ENCODE measurements at places on chromosomes 6 and 20. TPM values are rescaled to one million over a fixed set of nuclear protein-coding genes. Genes with fewer than 3 reads are reported as not detected.
A peak's percentile ranks its signal among the peaks of the same experiment; 100 is the strongest.

DNA sequence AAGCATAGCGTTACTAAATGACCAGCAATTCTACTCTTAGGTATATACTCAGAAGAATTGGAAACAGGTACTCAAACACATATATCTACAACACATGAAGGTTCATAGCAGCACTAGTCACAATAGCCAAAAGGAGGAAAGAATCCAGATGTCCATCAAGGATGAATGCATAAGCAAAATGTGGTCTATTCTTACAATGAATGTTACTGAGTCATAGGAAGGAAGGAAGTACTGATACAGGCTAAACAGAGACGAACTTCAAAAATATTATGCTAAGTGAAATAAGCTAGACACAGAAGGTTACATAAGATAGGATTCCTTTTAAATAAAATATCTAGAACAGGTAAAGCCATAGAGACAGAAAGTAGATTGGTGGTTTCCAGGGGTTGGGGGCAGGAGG lies 93.5 kb downstream of the MAP3K7 start:
- no peak for DNase-seq

- no peak for DNase-seq
Measured at GRCh38 chr6:158545043-158545966, 14.6 kb upstream of the TMEM181 start.

Gene OXT
- not detected for total RNA-seq

Gene PKIG
- total RNA-seq = 77.6 TPM

Gene SCRT2
- not detected for total RNA-seq

Gene PTP4A1
- total RNA-seq = 44.7 TPM

- DNase-seq = peak; percentile 89
Measured at GRCh38 chr6:148144917-148145521, 197.6 kb upstream of the SASH1 start.

- peak; percentile 81 for DNase-seq
Measured at GRCh38 chr6:2848851-2849250, 7.2 kb upstream of the SERPINB1 start.

DNA sequence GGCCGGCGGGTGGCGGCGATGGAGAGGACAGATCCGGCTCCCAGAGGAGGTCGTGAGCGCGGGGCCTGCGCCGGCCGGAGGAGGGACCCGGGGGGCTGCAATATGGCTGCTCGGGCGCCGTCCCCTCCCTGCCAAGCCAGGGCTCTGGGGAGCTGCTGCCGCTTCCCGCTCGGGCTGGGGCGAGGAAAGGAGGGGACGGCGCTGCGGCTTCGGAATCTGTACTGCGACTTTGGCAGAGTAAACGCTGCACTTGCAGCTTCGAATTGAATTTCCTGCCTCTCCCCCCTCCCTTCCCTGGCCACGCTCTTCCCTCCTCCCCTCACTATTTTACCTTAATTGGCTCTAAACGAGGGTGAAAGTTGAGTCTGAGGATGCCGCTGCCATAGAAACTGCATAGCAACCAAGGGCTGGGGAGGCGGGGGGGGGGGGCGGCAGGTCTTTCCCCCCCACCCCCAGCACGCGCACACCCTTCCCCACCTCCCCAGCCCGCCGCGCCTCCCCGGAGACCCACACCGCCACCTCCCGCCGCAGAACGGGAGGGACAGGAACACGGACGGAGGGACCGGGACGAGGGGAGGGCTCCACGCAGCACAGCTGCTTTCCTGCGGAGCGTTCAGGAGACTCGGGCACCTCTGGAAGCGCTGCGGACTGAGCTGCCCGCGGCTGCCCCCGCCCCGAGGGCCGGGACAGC lies 93.9 kb downstream of the RNASET2 start:
- DNase-seq = peak; percentile 87

Gene NHSL1
- 16.3 TPM for total RNA-seq

DNA sequence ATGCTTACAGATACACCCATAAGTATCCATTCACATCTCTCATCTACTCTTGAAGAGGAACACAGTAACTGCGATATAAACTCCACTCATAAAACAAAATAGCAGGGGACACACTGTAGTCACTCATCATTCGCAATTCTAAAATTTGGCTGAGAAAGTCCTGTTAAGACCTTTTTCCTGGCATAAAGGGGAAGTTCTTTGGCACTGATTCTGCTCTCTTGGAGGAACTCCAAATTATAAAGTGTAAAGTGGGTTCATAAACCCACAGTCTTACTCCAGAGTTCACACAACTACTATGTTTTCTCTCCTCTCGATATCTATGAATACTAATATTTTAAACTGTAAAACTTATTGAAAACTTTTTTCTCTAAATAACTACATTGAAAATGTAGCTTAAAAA lies 80.6 kb downstream of the ADGB start:
- no peak for DNase-seq

Gene EEF1A2
- 12.1 TPM for total RNA-seq

Gene MOG
- 0.45 TPM for total RNA-seq

- DNase-seq = peak; percentile 85
Measured at GRCh38 chr6:4732691-4733315, 43.4 kb upstream of the CDYL start.

Gene ELMO2
- 44.8 TPM for total RNA-seq

Gene SUMO4
- 0.97 TPM for total RNA-seq

Gene FAM162B
- total RNA-seq = 0.79 TPM

GRCh38 chr20:38173237-38174156 lies 8.4 kb upstream of the TGM2 start:
- no peak for DNase-seq

GRCh38 chr20:5390720-5391119 lies 74.0 kb upstream of the PROKR2 start:
- no peak for DNase-seq

GRCh38 chr6:168582571-168582981 lies 141.6 kb downstream of the SMOC2 start:
- no peak for DNase-seq

GRCh38 chr6:161835500-161836215 lies 561.8 kb upstream of the AGPAT4 start:
- DNase-seq = peak; percentile 50

DNA sequence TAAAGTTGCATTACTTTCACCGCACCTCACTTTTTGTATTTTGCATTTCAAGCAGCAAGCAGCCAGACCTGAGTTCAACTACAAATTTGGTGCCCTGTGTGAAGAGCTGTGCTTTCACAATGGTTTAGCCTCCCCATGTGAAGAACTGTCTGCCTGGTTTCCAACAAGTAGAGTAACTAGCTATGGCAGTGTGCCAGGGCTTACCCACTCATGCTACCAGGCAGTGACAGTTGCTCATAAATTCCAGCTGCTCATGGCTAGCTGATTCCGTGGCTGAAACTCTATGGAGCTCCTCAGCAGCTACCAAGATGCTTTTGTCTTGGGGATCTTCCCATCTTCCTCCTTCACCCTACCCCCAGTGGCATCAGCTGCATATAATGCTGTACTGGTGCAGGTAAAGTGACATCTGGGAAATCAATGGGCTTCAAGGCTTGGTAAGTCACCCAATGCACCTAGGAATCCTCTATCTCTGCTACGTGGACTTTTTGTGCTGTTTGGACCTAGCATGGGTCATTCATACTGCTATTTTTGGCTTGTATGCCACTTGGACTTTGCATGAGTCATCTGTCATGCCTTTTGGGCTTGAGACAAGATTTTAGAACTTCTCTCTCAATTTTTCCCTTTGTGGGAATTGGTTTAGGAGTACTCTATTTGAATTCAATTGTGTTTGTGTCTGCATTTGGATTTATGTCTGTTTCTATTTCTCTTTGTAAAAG lies 176.5 kb upstream of the GJE1 start:
- no peak for DNase-seq

DNA sequence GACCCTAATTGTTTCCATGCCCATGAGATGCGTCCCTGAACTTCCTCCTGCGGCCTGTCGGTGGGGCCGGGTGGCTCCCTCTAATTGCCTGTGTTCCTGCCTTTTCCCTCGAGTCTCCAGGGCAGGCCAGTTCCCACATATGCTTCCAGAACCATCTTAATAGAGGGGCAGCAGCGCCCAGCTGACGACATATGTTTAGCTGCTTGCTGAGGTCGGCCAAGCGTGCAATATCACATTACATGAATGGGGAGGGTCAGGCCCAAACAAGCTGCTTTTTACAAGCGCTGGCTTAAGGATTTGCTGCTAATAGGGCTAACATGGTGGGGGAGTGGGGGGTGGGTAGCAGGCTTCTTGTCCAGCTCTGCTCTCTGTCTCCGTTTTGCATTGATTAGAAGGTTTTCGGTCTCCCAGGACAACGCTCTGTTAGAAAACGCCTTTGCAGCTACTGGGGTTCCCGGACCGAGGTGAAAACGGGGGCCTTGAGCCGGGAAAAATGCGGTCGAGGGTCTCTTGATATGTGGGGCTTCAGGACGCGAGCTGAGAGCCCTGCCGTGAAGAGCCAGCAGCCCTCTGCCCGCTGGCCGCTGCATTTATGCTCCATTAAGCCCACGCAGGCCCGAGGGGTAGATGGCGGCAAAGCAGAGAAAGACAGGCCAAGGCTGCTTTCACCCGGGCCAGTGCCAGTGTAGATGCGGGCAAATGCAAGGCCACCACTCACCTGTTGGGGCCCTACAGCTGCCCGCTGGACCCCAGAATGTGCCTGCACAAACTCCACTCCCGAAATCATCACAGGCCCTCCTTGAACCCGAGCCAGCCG lies 308.5 kb downstream of the BMP7 start:
- DNase-seq = peak; percentile 76

Gene KIF25
- 1.3 TPM for total RNA-seq

DNA sequence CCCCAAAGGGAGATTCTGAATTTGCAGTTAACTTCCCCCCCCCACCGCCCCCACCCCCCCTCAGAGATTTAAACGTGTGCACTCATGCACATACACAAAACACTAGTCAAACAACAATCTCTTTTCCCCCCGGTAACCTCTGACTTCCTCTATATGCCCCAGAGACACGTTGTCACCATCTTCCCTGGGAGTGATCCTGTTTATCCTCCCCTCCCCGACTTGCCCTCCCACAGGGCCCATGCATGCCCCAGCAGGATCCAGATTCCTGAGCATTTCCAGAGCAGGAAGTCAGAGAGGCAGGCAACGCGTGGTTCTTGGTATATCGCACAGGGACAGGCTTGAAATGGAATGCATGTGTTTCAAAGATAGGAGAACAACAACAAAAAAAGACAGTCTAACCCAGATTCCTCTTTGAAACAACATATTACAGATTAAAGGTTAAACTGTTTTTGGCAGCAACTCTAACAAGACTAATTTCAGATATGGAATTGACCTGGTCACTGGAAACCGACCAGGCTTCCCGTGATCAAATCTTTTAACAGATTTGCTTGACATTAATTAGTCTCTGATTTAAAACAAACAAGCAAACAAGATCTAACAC lies 1.3 kb downstream of the BLCAP start:
- DNase-seq = peak; percentile 94

DNA sequence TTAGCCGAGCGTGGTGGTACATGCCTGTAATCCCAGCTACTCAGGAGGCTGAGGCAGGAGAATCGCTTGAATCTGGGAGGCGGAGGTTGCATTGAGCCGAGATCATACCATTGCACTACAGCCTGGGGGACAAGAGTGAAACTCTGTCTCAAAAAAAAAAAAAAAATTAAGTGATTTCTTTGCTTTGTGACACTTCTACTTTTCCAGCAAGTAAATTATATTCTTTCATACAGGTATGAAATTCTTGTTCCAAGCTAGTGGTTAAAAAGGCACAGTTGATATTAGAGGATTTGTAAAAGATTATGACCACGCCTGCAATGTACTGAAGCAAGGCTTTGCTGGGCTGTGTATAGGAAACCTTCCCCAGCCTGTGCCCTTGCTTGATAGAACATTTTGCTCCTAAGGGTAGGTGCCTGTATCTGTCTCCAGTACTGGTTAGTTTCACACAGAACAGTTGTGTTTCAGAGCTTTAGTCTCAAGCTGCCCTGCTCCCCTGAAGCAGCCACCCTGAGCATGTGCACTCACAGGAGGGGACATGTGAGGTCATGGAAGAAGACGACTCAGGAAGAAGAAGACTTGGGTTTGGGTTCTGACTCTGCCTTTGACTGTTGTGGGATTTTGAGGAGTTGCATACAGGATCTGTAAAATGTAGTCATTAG lies 10.2 kb downstream of the PTPN1 start:
- no peak for DNase-seq

GRCh38 chr6:296151-297122 lies 4.2 kb downstream of the DUSP22 start:
- peak; percentile 41 for DNase-seq

Gene KCNS1
- 0.34 TPM for total RNA-seq

Gene BEND3
- total RNA-seq = 28.4 TPM

Gene PSORS1C2
- total RNA-seq = not detected

Gene PEX3
- total RNA-seq = 11.4 TPM

- no peak for DNase-seq
Measured at GRCh38 chr6:136063096-136063495, 187.0 kb downstream of the MTFR2 start.

Gene MROH8
- 2.8 TPM for total RNA-seq

- DNase-seq = no peak
Measured at GRCh38 chr20:38032585-38033329, 499 bp downstream of the TTI1 start.

- DNase-seq = no peak
Measured at GRCh38 chr6:152351110-152351509, 286.1 kb downstream of the SYNE1 start.

GRCh38 chr20:53707371-53708055 lies 113.9 kb upstream of the ZNF217 start:
- DNase-seq = no peak

Gene ORC3
- total RNA-seq = 48.7 TPM

Gene POPDC3
- total RNA-seq = 9.9 TPM

DNA sequence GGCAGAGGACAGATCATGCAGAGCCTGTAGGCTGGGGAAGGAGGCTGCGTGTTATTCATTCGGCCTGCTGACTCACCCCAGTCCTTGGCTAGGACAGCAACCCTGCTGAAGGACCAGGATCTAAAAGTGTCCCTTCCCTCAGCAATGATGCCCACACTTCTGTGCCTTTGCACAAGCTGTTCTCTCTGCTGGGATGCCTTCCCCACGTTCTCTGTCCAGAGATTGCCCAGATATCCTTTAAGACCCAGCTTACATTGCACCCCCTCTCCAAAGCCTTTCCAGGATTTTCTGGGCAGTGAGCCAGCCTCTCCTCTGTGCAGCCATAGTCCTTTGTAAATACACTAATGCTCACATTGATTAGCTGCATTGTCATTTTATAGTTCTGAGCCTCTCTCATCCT lies 99.3 kb upstream of the CHD6 start:
- DNase-seq = no peak

Gene CGAS
- total RNA-seq = 2.8 TPM

Gene THBS2
- 1.1 TPM for total RNA-seq

DNA sequence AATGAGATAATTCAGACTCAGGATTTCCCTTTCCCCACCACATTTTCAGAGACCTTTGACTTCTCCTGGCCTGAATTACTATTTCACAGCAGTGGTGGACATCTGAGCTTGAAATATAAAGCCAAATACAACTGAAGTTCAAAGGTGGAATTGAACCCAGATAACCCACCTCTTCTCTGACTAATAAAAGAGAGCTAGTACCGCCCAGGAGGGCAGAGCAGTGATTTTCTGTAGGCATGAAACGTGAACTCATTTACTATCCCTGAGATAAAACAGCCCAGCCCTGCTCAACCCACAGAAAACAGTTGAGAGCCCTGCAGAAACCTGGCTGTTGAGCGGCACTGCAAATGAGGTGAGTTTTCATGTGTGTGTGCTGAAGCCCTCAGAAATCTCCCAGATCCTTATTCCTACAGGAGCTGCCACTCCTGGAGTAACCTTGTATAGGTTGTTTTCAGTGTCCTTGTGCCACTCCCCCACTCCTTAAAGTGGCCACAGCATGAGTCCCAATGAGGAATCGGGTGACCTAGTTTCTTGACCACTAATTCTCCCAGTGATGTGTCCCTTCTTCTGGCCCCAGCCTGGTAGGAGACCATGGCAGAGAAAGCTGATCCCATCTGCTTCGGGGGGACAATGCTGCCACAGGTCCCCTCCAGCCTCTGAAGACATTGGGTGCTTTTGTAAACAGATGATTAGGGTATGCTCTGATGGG lies 99.2 kb downstream of the NOL4L start:
- peak; percentile 44 for DNase-seq

Gene MEP1A
- not detected for total RNA-seq

Data from endodermal cell (in vitro differentiated cells).